ENCODE measurements at places on chromosomes 13 and 19.

DNA sequence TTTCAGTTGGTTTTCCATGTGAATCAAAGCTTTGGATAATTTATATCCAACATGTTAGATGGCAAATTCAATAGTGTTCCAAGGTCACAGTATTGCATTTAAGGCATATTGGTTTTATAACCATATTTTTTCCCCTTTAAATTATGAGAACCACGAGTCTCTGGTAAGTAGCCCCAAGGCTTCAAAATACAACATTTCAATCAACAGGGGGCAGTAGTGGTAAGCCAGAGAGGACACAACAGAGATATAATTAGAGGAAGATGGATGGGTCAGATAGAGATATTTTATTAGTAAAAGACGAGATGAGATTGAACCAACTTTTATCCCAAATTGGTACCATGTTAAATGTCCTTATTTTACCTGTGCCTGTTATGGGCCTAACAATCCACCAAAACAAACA lies 53.1 kb downstream of the KL start:
- DNase-seq: peak; percentile 46

GRCh38 chr13:114008964-114009589 lies 35.2 kb upstream of the C13orf46 start:
- DNase-seq: no peak

- peak; percentile 9 for DNase-seq
Measured at GRCh38 chr13:23175920-23176319, 4.9 kb upstream of the SGCG start.

DNA sequence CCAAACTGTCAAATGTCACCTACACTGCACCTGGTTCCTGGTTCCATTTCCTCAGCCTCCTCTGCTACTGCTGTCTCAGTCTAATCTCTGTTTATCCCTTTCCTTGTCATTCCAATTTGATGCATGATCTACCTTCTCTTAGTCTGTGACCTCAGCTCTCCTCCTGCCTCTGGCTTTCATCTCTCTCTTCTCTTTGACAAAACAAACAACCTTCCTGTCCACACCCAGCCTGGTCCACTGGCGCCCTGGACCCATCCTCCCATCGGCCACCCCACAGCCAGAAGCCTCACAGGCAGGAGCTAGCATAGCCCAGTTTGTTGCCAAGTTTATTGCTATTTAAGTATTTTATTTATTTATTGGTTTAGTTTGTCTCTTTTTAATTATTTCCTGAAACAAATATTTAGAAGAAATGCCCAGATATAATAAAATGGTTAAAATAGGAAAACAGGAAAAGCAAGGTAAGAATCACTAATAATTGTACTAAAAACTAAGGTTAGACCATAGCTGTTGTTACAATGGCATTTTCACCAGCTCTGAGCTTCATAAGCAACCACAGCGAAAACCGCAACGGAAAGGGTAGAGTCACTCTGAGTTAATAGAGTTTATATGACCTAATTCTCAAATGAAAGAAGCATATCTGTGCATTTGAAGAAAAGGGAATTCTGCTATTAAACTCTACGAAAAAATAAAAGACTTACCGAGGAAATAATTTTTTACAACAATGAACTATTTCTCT lies 68.6 kb downstream of the EFNB2 start:
- DNase-seq: no peak

GRCh38 chr13:85031771-85032170 lies 767.4 kb downstream of the SLITRK6 start:
- DNase-seq: no peak

DNA sequence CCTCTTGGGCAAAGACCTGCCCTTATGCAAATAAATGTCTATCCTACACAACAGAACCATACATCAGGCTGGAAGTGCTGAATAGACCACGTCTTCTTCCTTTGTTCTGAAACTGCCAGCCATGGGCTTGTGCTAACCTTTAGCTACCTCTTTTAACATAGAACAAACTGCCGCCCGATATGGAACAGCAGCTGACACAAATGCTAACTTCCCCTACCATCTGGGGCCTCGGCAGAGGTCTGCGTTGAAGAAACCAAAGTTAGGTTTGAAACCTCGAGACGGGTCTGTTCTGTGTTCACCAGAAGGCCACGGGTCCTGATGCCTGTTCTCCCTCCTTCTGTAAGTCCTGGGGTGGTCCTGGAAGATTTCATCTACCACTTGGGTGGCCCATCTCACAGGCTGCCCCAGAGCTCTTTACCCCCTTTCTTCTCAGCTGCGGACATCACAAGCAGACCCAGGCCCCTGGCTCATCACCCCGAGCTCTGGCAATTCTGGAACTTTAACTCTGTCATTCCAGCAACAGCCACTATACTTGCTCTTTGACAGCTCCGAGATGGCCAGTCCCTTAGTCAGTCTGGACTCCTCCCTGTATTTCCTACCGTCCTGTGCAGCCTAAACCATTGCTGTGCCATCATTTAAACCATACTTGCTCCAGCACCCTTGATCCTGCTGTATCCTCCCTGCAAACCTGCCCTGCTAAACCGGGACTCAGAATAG lies 146.7 kb downstream of the USP12 start:
- no peak for DNase-seq

DNA sequence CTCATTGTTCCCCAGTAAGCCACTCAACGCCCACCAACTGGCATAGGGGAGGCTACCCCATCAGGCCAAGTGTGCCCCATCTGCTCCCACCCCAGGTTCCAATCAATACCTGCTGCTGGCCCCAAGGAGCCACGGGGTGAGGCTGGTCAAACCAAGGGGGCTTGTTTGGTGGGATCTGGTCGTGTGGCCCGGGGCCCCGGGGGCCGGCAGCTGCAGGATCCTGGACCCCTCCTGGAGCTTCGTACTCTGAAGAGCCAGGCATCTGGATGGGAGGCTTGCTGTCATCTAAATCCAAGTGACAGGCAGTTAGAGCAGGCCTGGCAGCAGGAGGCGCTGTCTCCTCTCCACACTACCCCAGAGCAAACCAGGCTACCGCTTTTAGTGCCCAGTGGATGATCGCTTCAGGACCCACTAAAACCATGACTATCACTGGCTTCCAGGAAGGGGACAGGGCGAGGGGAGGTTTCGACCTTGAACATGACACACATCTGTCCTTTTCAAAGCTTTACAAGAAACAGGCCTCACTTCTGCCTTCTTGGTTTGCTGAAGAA lies 14.2 kb downstream of the CHERP start:
- DNase-seq: peak; percentile 62

GRCh38 chr19:4064496-4065260 lies 2.0 kb downstream of the ZBTB7A start:
- DNase-seq: peak; percentile 57

GRCh38 chr13:97101912-97102708 lies 107.8 kb upstream of the OXGR1 start:
- DNase-seq: no peak

- DNase-seq: no peak
Measured at GRCh38 chr19:40923934-40924391, 41.9 kb upstream of the CYP2A7 start.

GRCh38 chr13:25587326-25587980 lies 215.7 kb downstream of the ATP8A2 start:
- DNase-seq: no peak

DNA sequence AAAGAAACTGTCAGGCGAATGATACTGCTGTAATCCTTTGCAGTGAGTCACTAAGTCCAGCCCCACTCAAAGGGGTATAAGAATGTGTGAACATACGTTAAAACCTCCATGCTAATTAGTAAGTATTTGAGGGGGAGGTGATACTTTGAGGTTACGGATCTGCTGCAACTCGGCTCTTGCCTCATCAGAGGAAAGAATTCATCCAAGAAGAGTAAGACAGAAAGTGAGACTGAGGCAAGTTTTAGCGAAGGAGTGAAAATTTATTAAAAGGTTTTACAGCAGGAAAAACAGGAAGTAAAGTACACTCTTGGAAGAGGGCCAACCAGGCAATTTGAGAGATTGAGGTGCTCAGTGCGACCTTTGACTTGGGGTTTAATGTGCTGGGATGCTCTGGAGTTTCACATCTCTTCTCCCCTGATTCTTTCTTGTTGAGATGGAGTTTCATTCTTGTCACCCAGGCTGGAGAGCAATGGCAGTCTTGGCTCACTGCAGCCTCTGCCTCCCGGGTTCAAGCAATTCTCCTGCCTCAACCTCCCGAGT lies 9.8 kb downstream of the CLEC4M start:
- DNase-seq: no peak

- DNase-seq: no peak
Measured at GRCh38 chr13:103614761-103615160, 548.5 kb upstream of the SLC10A2 start.

Data from dermis blood vessel endothelial cell (primary cell).